Muscle of leg (tissue), 16 donors: ENCODE measurements at places on chromosomes 11 and 22. TPM values are rescaled to one million over a fixed set of nuclear protein-coding genes. Genes with fewer than 3 reads are reported as not detected.

- H3K27me3 ChIP-seq: no peaks in the 10 kb centered on the region
- H3K27ac ChIP-seq: no peak overlapping the region
- no peak for DNase-seq
Measured at GRCh38 chr11:36354221-36355003, 58.3 kb downstream of the PRR5L start.

- no peak overlapping the region for H3K4me3 ChIP-seq
- H3K36me3 ChIP-seq: no peaks in the 10 kb centered on the region
- peak; percentile 80 for DNase-seq
- no peak overlapping the region for H3K27ac ChIP-seq
Measured at GRCh38 chr11:118198370-118198769, 21.9 kb upstream of the SCN2B start.

- no peaks in the 10 kb centered on the region for H3K27me3 ChIP-seq
- H3K4me3 ChIP-seq: no peak overlapping the region
- no peak overlapping the region for H3K27ac ChIP-seq
- peaks cover 13% of the 10 kb centered on the region for H3K36me3 ChIP-seq
Measured at GRCh38 chr22:35434061-35434710, 34.2 kb downstream of the MCM5 start.

Gene CYB561A3
- total RNA-seq: 8.8 TPM

Gene FKBP2
- 40.4 TPM for total RNA-seq

GRCh38 chr11:119683783-119684182 lies 45.2 kb downstream of the NECTIN1 start:
- no peaks in the 10 kb centered on the region for H3K36me3 ChIP-seq
- H3K27me3 ChIP-seq: peaks cover 2% of the 10 kb centered on the region
- H3K4me3 ChIP-seq: no peak overlapping the region

DNA sequence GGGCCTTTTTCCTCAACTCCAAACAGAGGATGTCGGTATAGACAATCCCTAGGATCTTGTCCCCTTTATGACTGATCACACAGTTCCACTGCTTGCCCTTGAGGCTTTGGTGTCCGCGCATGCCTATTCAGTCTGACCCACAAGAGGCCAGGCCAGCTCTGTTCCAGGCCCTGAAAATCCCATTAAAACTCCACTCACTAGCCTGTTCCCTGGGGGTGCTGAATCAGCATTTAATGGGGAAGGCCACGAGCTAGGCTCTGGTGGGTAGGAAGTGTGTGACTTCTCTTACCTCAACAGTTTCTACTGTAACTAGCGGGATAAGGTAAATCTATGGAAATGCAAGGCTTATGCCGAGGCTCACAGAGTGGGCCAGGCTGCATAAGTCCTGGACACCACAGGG lies 117.7 kb downstream of the PTPRJ start:
- no peak for DNase-seq
- H3K4me1 ChIP-seq: peaks cover 36% of the 10 kb centered on the region
- H3K27me3 ChIP-seq: peaks cover 10% of the 10 kb centered on the region

DNA sequence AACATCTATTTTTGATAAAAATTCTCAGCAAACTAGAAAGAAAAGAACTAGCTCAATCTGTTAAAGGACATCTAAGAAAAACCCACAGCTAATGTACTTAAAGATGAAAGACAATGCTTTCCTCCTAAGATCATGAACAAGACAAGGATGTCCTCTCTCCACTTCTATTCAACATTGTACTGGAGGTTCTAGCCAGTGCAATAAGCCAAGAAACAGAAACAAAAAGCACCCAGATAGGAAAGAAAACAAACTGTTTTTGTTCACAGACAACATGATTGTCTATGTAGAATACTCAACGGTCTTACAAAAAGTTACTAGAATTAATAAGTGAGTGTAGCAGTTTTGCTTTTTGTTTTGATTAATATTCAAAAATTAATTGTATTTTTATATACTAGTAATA lies 7.8 kb downstream of the CD3D start:
- no peak for DNase-seq
- H3K27me3 ChIP-seq: peaks cover 5% of the 10 kb centered on the region
- H3K36me3 ChIP-seq: no peaks in the 10 kb centered on the region
- H3K27ac ChIP-seq: no peak overlapping the region

- no peak overlapping the region for H3K27ac ChIP-seq
- H3K4me3 ChIP-seq: no peak overlapping the region
- no peaks in the 10 kb centered on the region for H3K27me3 ChIP-seq
- no peak for DNase-seq
- no peaks in the 10 kb centered on the region for H3K36me3 ChIP-seq
Measured at GRCh38 chr11:38538866-38539680, 1941.0 kb upstream of the RAG2 start.

DNA sequence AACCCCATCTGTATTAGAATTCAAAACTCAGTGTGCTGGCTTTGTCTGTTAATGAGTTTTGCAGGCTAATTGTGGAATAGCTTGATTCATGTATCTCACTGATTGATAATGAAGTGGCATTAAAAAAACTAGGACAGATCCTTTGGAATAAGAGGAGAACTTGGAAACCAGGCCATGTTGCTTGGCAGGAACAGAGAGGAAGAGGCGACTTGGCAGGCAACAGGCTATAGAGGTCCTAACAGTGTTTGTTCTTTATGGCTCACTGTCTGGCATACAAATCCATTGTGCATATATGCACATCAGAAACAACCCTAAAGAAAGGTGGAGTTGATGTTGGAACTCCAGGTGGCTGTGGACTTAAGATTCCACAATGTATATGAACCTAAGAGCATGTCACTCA lies 17.4 kb upstream of the OR9I1 start:
- H3K27ac ChIP-seq: no peak overlapping the region
- peak; percentile 42 for DNase-seq
- H3K4me3 ChIP-seq: no peak overlapping the region
- no peaks in the 10 kb centered on the region for H3K36me3 ChIP-seq

DNA sequence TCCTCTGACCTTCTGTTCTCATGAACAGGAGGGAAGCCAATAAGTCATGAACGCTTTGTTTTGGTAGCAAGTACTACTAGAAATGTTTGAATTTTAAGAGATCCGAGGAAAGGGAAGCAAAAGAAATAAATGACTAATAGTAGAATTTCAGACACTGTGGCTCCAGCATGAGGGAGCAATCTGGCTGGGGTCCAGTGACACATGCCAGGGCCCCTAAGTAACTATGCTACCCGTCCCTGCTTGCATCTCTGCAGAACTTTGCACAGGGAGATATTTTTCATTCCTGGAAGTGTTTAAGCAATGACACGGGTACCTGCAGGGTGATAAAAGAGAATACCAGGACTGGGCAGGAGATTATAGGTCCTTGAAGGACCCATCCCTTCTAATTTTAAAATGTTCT lies 7.3 kb upstream of the ADAMTS8 start:
- no peak overlapping the region for H3K4me3 ChIP-seq
- no peak for DNase-seq
- H3K27me3 ChIP-seq: peaks cover 1% of the 10 kb centered on the region
- peak overlapping the region; percentile 29 for H3K27ac ChIP-seq

GRCh38 chr11:116312570-116313391 lies 460.0 kb downstream of the BUD13 start:
- no peak overlapping the region for H3K27ac ChIP-seq
- H3K36me3 ChIP-seq: no peaks in the 10 kb centered on the region
- peaks cover 20% of the 10 kb centered on the region for H3K4me1 ChIP-seq
- no peaks in the 10 kb centered on the region for H3K27me3 ChIP-seq

Gene LDHAL6A
- total RNA-seq: not detected

Gene CDC42EP2
- total RNA-seq: 20.8 TPM

GRCh38 chr22:17729561-17729960 lies 44.7 kb downstream of the BID start:
- H3K4me3 ChIP-seq: no peak overlapping the region
- no peaks in the 10 kb centered on the region for H3K27me3 ChIP-seq
- H3K36me3 ChIP-seq: peaks cover 72% of the 10 kb centered on the region
- H3K4me1 ChIP-seq: peaks cover 26% of the 10 kb centered on the region

DNA sequence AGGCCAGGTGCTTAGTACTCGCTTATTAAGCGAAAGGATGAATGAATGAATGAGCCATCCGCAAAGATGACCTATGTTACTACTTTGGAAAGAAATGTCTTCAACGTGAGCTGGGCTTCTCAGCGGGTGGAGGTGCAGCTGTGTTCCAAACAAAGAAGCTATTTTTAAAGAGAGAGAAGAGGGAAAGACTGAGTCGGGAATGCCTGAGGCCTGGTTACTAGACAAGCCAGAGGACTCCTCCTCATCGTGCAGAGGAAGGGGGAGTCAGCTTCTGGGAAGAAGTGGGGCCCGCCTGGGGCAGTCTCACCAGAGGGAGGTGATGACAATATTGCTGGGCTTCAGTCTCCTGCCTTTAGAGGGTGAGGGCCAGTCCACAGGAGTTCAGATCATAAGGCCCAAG lies 30.4 kb upstream of the CD5 start:
- peak; percentile 44 for DNase-seq
- peaks cover 21% of the 10 kb centered on the region for H3K4me1 ChIP-seq
- no peaks in the 10 kb centered on the region for H3K36me3 ChIP-seq

Gene PGA5
- total RNA-seq: 0.27 TPM

DNA sequence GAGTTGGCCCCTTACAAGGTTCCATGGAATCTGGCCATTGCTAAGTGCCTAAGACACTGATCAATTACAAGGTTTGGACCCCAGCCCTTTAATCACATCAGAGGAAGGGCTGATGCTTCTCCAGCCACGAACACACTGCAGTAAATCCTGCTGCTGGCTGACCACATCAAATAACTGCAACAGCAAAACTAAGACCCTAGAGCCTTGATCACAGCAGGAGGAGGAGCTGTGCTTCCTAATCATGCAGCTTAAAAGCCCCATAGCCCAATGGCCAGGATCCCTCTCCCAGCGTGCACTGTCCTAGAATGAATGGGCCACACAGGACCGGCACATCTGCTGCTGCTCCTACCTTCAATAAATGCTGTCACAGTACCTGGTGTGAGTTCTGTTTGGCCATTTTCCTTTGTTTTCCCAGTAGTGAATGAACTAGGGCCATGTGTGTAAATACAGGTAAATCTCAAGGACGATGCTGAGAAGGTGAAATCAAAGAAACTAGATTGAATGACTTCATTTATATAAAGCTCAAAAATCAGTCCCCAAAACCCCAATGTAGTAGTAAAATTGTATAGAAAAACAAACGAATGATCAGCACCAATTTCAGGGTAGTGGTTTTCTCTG lies 12.7 kb downstream of the ZP1 start:
- no peaks in the 10 kb centered on the region for H3K27me3 ChIP-seq
- no peak overlapping the region for H3K27ac ChIP-seq
- H3K4me3 ChIP-seq: no peak overlapping the region
- DNase-seq: no peak
- peaks cover 15% of the 10 kb centered on the region for H3K36me3 ChIP-seq

GRCh38 chr11:1670905-1671371 lies 26.1 kb upstream of the KRTAP5-6 start:
- H3K4me3 ChIP-seq: no peak overlapping the region
- peaks cover 18% of the 10 kb centered on the region for H3K27me3 ChIP-seq
- no peaks in the 10 kb centered on the region for H3K36me3 ChIP-seq
- no peak overlapping the region for H3K27ac ChIP-seq

DNA sequence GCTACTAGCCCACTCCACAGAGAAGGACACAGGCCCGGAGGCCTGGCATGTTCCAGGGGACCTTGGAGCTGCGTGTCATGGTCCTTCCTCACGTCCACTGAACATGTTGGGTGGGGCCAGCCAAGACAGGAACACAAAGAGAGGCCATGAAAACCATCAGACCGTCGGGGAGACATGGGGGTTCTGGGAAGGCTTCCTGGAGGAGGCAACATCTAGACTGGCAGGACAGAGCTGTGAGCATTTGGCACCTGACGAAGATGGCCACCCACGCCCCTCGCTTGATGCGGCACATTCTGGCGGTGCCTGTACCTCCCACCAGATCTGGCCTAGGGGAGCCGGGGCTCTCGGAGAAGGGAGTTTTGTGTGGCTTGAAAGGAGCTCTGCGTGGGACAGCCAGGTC lies 24.7 kb upstream of the ARHGAP8 start:
- no peak overlapping the region for H3K27ac ChIP-seq
- peaks cover 47% of the 10 kb centered on the region for H3K36me3 ChIP-seq
- H3K4me3 ChIP-seq: no peak overlapping the region
- no peak for DNase-seq

Gene ATG16L2
- total RNA-seq: 12.3 TPM

GRCh38 chr22:35482311-35482710 lies 58.3 kb upstream of the RASD2 start:
- no peak overlapping the region for H3K4me3 ChIP-seq
- H3K4me1 ChIP-seq: peaks cover 20% of the 10 kb centered on the region
- H3K27ac ChIP-seq: no peak overlapping the region
- DNase-seq: no peak
- no peaks in the 10 kb centered on the region for H3K36me3 ChIP-seq

DNA sequence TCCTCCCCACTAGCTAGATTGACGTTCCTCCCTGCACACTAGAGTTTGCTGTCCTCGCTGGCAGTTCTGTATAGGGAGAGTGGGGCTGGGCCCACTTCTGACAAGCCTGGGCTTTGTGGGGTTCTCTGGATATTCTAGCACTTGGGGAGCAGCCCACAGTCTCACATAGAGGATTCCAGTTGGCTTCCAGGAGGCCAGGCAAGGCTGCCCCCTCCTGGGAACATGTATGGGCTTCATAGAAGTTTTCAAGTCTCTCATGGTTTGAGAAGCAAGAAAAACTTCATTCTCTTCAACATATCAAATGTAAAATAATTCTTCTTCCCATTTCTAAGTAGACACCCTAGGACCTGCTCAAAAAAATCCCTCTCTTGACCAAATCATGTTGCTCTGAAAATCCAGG lies 87.5 kb downstream of the NAV2 start:
- H3K27me3 ChIP-seq: no peaks in the 10 kb centered on the region
- no peak for DNase-seq
- no peak overlapping the region for H3K27ac ChIP-seq
- no peaks in the 10 kb centered on the region for H3K36me3 ChIP-seq

- peaks cover 12% of the 10 kb centered on the region for H3K4me1 ChIP-seq
- DNase-seq: peak; percentile 82
- H3K27me3 ChIP-seq: peaks cover 15% of the 10 kb centered on the region
- H3K36me3 ChIP-seq: no peaks in the 10 kb centered on the region
- no peak overlapping the region for H3K27ac ChIP-seq
Measured at GRCh38 chr22:26610072-26610958, 7.5 kb downstream of the CRYBB1 start.

Gene MS4A8
- total RNA-seq: 2.5 TPM

GRCh38 chr22:38203855-38204514 lies 2.2 kb downstream of the MAFF start:
- H3K4me3 ChIP-seq: no peak overlapping the region
- peaks cover 6% of the 10 kb centered on the region for H3K27me3 ChIP-seq
- no peak for DNase-seq
- H3K27ac ChIP-seq: peak overlapping the region; percentile 4

DNA sequence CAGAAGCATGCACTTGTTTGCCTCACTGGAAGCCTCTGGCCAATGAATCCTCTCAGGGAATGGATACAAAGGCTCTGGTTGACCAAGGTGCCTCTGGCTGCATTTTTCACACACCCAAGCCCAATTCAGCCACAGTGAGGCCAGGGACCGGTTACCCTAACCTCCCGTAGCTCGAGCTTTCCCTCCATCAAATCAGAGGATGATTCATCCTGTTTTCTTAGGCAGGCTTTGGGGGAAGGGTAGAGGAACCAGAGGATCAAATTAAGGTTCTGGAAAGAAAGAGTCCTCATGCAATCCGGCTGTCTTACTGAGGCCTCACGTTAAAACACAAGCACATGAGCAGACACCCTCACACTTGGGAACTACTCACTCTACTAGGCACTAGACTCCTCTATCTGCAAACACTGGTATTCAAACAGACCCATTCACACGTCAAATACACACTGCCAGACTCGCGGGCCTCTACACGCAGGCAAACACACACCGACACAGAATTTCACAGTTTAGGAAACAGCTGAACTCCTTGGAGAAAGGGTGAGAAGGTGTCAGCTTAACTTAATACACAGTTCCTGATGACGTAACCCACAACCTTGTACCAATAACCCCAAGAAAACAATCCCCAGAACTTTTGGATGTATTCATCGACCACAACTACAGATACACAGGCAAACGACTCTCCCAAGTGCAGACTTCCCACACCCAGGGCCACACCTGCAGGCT lies 12.4 kb downstream of the NRXN2 start:
- H3K36me3 ChIP-seq: no peaks in the 10 kb centered on the region
- no peak for DNase-seq
- H3K27ac ChIP-seq: no peak overlapping the region
- H3K4me3 ChIP-seq: no peak overlapping the region
- peaks cover 62% of the 10 kb centered on the region for H3K27me3 ChIP-seq
